ENCODE measurements at places on chromosomes 13 and 19. TPM values are rescaled to one million over a fixed set of nuclear protein-coding genes. Genes with fewer than 3 reads are reported as not detected.

GRCh38 chr13:77701305-77701704, 3.8 kb downstream of the SLAIN1 start:
- DNase-seq: no peak

DNA sequence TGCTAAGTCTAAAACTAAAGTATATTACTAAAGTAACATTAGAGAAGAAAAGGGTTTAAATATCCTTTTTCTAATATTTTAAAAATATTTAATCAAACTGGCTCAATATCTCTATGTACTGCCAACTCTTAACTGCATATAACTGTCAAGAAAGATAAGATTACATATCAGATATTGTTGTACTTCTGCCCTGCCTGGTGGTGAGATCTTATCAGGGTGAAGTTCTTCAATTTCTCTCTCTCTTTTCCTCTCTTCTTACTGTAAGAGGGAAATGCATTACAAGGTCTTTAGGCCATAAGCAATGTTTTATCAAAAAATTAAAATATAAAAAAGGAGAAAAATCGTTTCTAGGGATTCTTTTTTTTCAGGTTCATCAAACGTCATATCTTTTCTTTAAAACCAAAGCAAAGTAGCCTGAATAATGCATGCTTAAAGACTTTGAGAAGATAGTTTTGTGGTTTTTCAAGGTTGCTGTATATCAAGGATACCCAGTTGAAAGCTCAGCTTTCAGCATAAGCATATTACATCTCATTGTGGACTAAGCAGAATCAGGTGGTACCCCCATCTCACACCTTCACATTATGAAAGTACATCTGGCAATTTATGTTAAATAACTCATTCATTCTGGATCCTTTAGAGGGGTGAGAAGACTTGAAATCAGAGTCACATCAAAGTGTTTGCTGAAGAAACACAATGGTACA, 1625.7 kb upstream of the SLC10A2 start:
- DNase-seq: no peak

DNA sequence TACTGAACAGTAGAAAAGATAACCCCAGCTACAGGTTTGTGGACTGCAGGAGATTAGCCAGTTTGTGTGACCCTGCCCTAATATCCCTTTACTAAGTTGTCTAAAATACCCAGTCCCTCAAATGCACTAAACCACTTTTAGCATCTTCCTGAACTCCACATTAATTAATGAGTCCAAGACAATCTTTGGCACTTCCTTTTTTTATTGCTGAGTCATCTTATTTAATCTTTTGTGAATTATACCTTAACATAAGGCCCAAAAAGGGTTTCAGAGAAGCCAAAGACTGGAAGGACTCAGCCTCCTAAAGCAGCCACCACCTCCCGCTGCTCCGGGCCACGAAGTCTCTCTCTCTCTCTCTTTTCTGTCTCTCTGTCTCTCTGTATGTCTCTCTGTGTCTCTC, 48.8 kb upstream of the PDCD5 start:
- DNase-seq: no peak

DNA sequence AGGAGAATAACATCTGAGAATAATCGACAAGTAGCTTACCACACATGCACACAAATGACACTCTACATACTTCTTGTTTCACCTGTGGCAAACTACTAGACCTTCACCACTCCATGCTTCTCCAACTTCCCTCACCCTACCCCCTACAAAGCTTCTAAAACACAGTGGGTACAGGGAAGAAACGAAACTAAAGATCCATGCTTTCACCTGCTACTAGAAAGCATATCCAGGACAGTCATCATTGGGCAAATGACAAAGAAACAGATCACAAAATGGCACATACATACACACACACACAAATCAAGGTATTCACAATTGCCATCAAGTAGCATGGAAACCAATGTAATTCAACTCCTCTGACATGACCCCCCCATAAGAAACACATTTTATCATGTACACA, 10.6 kb downstream of the BRD4 start:
- no peak for DNase-seq

DNA sequence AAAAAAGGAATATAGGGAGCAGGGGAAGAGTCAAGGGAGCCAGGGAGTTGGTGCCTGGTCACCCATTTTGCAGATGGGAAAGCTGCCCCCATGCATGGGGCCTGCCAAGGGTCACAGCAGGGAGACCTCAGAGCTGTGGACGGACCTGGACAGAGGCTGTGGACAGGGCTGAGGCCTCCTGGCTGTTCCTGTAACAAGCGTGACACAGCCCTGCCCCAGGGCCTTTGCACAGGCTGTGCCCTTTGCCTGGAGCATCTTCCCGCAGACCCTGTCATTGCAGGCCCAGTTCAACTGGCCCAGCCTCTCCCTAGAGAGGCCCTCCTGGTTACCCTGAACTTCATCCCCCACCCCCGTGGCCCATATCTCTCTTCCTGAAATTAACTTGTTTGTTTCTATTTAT, 6.4 kb downstream of the TNFAIP8L1 start:
- DNase-seq: no peak

DNA sequence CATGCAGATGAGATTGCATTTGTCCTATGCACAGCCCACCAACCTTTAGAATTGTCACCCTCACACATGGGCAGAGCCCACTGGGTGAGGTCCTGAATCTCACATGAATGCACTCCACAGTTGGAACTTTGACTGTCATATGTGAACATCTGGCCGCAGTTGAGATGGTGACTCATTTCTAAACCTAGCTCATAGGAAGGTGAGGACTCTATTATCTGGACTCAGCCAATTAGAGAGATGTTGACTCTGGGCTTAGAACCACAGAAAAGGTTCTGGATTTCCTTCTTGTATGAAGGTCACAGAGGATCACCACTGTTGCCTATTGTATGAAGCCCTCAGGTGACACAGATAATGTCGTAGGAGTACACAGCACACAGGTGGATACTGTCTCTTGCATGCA, 25.6 kb upstream of the ZNF681 start:
- DNase-seq: no peak

- DNase-seq: no peak
Measured at GRCh38 chr13:30737511-30738337, 2.4 kb downstream of the ALOX5AP start.

GRCh38 chr13:24280720-24281119, 28.7 kb upstream of the C1QTNF9 start:
- peak; percentile 35 for DNase-seq

The SYNGR4 gene
- total RNA-seq: not detected

GRCh38 chr19:7637374-7638256, 705 bp downstream of the STXBP2 start:
- peak; percentile 30 for DNase-seq

DNA sequence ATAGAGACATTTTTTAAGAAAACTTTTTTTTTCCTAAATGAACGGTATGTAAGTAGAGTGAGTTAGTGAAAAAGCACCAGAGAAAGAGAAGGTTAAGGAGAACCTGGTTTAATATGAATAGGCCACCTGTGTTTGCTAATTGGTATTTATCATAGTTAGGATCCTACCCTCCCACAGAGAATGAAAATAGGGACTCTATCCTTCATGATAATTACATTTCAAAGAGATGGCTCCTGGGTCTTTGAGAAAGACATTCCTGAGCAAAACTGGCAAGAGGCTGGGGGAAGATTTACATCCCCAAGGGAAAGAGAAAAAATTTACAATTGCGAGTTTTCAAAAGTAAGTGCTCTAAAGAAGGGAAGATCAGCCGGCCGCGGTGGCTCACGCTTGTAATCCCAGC, 1284.5 kb downstream of the SLITRK1 start:
- no peak for DNase-seq

The QPCTL gene
- 8.0 TPM for total RNA-seq

DNA sequence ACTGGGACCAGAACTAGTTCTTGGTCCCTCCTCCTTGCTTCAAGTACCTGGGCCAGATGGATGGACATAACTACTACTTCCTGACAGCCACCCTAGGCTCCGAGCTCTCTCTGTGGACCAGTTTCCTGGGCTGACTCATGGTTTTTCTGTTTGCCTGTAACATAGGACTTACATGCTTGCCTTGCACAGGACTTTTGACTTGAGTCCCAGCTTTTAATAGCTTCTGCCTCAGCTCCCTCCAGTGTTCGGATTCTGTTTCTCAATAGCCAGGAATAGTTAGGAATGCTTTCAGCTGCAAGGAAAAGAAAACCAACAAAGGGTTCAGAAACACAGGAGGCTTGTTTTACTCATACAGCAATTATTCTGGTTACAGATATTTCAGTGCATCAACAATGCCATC, 405.9 kb downstream of the ZNF536 start:
- no peak for DNase-seq

DNA sequence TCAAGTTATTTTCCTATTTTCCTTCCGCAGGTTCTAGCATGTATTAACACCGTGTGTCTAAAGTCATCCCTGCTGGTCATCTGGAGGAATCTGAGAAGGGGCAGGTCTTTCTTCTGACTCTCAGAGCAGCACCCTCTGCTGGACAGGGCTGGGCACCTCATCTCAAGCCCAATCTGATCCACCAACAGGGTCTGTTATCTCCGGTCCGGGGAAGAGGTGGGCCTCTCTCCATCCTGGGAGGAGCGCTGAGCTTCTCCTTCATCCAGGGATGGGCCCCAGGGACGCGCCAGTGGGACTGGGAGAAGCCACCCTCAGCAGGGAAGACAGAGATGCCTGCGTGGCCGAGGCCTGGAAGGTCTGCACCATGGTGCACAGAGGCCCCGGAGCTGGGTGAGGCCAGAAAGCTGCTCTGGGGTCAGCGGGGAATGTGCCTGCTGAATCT, 26.0 kb upstream of the ZNF331 start:
- DNase-seq: peak; percentile 81

The IGFL3 gene
- total RNA-seq: not detected

GRCh38 chr13:95246292-95247082, 54.8 kb downstream of the ABCC4 start:
- no peak for DNase-seq

DNA sequence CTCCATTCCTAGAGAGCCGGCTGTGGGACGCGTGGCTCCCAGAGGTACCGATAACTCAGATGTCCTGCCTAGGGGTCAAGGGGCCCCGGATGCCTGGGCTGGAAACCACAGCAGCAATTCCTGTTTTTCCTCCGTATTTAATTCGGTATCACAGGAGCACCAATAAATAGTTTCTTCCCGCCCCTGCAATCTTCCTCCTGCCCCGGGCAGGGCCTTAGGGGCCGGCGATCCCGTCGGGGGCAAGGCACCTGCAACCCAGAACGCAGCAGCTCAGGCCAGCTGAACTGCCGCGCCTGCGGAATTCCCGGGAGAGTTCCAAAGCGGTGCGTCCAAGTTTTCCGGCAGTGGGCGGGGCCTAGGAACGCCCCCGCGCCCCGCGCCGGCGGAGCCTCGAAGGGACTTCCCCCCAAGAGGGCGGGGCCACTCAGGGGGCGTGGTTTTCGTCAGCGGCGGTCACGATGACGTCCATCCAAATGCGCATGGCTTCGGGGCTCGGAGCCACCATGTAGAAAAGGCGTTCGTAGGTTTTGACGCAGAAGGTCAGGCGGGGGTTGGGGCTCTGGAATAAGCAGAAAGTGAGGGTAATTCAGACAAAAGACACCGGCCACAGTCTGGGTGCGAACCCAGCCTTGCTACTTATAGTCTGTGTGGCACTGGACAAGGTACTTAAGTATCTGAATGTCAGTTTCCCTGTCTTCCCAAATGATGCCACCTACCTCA, 9.7 kb upstream of the LYPD3 start:
- DNase-seq: peak; percentile 97

GRCh38 chr13:61935710-61936109, 520.1 kb upstream of the PCDH20 start:
- no peak for DNase-seq

DNA sequence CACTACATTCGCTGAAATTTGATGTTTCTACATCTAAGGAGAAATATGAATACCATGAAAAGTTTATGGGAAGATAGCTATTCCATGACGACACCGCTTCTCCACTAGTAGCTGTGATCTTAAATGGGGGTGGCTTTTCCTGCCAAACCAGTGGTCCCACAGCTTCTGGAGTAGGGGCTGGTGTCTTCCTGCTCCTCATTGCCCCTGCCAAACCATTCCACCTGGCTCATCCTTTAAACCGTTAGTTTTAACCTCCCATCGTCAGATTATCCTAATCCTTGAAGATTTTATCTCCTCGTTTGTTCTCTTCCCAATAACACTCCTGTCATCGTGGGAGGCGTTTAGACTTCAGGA, 568 bp upstream of the ZNF230 start:
- no peak for DNase-seq

DNA sequence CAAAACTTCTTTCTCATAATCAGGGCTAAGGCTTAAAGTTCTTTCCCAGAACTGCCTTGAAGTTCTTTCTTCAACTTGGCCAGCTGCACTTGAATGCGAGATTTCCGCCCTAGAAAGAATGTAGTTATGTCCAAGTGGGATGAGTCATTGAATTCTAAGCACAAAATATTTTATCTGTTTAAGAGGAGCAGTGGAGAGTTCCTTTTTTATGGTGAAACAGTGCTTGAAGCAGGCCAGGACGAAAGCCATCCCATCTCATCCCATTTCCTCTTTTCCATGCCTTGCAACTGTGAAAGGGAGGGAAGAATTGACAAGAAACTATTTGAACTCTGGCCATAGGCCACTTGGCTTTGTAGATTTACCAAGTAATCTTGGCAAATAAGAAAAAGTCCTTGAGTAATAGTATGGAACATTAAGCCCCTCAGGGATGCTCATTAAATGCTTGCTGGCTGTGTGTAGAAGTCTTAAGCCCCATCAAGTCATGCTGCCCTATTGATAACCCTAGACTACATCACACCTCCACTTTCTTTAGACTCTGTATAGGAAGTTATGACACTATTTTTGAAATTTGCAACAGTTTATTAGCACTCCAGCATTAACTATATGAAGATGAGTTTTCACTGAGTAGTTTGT, 174.5 kb downstream of the KCTD12 start:
- no peak for DNase-seq

- no peak for DNase-seq
Measured at GRCh38 chr13:41709511-41709910, 251.4 kb downstream of the VWA8 start.

The LRP3 gene
- total RNA-seq: 23.8 TPM

The FOXA3 gene
- total RNA-seq: 3.7 TPM

DNA sequence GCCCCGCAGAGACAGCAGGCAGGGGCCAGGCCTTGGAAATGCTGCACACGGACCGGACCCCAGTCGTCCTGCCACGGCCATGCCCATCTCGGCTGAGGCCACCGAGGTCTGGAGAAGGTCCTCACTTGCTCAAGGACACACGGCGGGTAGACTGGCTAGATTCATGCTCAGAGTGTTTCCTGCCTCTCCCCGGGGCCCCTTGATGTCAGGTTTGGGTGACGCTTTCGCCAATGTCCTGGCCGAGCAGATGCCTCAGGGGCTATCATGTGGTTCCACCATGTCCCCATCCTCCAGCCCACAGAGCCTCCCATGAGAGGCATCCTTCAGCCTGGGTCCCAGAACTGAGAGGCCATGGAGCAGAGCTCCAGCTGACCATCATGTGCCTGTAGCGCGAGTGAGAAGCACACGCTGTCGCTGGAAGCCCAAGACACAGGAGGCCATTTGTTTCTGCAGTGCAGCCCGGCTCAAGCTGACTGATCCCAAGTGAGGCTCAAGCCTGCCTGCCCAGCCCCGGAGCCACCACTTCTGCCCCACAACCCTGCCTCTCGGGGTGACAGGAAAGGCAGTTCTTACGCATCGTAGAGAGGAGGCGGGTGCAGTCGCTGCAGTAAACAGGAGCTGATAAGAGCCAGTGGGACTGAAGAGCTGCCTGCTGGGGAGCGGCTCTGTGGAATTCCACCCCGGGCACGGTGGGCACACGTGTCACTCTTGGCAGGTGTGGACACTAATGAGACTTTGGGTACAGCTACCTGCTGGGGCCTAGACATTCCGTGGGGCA, 53.9 kb upstream of the GAS6 start:
- peak; percentile 8 for DNase-seq

- no peak for DNase-seq
Measured at GRCh38 chr19:56271151-56271550, 1.4 kb upstream of the EDDM13 start.
